ENCODE measurements at places on chromosomes 12 and 14.

DNA sequence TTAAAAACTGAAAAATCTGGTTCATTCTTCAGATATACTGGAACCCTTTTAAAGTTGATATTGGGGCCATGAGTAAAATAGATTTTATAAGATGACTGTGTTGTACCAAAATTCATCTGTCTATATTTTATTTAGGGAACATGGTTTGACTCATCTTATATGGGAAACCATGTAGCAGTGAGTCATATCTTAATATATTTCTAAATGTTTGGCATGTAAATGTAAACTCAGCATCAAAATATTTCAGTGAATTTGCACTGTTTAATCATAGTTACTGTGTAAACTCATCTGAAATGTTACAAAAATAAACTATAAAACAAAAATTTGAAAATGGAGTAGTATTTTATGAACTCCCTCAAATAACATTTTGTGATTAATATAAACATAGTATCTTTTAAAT, 14.2 kb downstream of the PTGER2 start:
- no peak for DNase-seq

DNA sequence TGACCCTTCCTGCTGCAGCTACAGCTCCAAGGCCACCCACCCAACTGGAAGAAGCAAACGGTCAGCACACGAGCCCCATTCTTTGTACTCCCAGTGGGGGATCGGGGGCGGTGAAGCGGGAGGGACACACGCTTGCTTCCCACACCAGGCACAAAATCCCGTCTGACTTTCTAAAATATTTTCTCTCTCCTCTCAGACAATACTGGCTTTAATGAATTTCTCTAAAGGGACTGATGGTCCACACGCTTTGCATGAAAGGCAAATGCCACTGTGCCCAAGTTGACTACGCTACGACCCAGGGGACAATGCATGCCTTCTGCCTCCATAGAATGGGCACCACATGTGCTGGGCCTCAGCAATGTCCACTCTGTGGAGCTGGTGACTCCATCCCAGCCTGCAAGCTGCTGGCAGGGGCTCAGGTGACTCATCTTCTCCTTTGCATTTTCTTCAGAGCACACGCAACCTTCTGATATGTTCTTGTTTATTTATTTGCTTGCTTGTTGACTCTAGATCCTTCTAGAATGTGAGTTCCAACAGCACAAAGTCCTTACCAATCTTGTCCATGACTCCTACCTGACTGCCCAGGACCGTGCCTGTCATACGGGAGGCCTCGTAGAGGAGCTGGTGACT, 15.6 kb downstream of the SYNE3 start:
- peak; percentile 87 for DNase-seq

DNA sequence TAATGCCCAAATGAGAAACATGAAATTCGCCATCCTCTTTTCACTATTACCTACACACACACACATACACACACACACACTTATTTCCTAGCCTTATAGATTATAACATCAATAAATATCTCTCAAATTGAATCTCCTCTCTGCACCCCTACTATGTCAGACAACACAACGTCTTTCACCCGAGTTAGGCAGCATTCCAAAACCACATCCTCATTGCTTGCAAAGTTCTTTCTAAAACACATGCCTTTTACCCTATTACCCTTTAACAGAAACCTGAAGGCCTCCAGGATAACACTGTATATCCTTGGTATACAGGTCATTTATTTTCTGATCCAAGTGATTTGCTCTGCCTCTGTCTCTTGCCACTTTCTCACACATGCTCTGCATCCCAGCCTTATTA, 56.3 kb downstream of the KCNH5 start:
- no peak for DNase-seq

GRCh38 chr12:88371416-88372183, 208.7 kb downstream of the KITLG start:
- DNase-seq = peak; percentile 80

DNA sequence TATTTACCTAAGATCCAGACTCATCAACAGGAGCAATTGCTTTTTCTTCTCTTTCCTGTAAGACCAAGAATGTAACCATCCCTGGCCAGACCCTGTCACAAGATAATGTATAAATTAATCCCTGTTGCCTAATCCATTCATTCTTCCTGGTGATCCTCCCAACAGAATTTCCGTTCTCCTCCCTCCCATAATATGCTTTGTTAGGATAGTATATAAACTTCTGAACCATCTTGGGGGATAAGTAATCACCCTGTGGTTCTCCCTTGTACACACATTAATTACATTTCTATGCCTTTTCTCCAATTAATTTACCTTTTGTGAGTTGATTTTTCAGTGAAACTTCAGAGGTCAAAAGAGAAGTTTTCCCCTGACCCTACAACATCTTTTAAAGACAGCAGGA, 76.2 kb upstream of the RASSF8 start:
- DNase-seq = no peak

- DNase-seq = no peak
Measured at GRCh38 chr12:52353766-52354165, 13.5 kb downstream of the KRT85 start.

- peak; percentile 89 for DNase-seq
Measured at GRCh38 chr12:48779869-48780268, 9.0 kb downstream of the ADCY6 start.

GRCh38 chr14:79575032-79575431, 636.3 kb downstream of the DIO2 start:
- DNase-seq = no peak

- no peak for DNase-seq
Measured at GRCh38 chr12:94815450-94815849, 165.1 kb upstream of the TMCC3 start.

- DNase-seq = no peak
Measured at GRCh38 chr12:112589275-112589674, 170.5 kb downstream of the PTPN11 start.

DNA sequence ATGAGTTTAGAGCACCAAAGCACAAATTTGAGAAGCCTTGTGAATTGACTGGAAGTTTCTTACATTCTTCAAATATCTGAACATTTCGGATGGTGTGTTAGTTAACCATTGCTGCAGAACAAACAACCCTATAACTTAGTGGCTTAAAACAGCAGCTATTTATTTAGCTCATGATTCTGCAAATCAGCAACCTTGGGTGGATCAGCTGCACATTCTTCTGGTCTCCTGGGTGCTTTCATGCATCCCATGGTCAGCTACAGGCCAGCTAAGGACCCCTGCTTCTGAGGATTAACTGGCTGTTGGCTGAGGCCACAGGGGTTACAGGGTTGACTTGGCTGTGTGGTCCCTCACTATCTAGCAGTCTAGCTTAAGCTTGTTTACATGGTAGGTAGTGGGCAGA, 114.0 kb upstream of the HIF1A start:
- DNase-seq = no peak

DNA sequence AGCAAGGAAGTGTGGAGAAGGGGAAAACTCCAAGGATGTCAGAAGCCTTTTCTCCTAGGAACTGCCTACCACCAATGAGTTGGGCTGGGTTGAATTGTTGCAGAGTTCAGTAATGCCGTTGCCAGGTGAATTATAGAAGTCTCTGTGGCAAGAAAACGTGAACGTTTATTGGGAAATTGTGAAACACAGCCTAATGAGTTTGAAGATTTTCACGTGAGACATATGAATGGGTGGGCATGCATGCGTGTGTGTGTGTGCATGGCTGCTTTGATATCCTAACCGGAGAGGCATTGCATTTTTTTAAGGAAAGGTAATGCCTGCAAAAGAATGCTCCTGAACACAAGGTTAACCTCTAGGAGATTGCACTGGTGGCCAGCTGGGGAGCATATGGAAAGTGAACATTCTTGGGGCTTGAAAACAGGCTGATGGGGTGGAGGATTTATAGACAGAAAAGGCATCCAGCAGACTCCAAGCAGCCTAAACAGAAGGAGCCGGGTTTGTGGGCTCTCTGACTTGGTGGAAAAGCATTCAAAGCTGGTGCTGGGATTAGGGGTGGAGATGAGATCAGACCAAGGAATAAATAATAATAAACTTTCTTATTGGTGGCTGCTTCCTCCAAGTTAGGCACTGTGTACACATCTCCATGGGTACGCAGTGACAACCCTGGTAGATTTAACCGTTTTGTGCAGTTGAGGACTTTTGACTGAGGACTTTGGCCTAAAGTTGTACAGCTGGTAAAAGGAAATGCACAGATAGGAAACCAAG, 67.8 kb downstream of the NTF3 start:
- DNase-seq = no peak

DNA sequence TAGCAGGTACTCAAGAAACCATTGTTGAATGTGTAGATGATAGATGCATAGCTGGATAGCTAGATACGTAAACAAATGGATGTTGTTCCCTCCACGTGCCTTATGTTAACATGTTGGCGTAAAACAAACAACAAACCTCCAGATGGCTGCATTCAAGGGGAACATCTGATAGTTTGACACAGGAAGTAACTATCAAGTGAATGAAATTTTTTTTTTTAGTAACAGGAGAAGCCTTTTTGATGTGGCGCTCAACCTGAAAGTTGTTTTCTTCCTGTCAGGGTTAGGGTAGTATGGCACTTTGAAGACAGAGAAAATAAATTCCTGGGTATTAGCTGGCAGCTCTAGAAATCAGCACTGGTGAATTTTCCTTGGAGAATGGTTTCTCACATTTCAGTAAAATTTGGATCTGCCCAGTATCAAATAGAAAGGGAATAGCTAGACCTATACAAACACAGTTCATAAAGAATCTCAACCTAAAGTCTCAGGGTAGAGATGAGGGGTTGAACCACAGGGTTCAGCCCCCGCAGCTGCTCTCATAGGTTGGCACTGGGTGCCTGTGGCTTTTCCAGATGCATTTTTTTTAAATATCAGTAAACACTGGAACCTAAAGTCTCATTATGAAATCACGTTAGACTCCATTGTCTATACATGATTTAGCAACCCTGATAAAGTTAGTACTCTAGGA, 18.8 kb upstream of the RAP1B start:
- no peak for DNase-seq

GRCh38 chr12:39780913-39781446, 161.4 kb upstream of the ABCD2 start:
- no peak for DNase-seq

- DNase-seq = no peak
Measured at GRCh38 chr12:42779186-42779859, 189.8 kb upstream of the PRICKLE1 start.

DNA sequence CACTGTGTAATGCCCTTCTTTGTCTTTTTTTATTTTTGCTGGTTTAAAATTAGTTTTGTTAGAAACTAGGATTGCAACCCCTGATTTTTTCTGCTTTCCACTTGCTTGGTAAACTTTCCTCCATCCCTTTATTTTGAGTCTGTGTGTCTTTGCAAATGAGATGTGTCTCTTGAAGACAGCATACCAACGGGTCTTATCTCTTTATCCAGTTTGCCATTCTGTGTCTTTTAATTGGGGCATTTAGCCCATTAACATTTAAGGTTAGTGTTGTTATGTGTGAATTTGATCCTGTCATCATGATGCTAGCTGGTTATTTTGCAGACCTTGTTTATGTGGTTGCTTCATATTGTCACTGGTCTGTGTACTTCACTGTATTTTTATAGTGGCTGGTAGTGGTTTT, 43.5 kb upstream of the LALBA start:
- no peak for DNase-seq

DNA sequence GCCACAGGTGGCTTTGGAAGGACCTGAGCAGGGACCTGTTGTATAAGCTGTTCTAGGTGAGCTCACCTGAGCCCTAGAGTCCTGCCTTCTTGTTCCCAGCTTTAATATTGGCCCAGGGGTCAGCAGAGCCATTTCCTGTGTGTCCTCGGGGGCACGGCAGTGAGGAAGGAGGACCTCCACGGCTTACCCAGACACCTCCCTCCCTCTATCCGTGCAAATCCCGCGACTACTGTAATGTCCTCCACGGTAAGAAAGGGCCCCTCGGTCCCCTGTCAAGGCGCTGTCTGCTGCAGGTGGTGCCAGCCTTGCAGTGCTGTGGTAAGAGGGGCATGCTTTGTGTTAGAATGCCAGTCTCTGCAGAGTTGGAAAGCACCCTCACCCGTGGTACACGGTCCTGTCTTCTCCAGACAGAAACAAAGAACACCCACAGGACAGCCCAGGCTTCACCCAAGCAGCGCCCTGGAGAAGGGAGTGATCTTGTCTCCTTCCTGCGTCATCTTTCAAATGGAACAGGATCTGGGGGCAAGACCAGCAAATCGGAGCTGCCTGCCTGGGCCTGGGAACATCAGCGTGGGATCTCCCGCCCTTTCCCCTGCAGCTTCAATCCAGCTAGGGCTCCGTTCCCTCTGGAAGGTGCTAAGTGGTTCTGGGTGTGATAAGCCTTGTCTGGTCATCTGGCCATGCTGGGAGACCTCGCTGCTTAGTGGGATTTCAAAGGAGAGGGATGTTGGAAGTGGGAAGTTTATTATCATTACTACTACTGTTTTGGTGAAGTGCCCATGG, 20.2 kb upstream of the FZD10 start:
- DNase-seq = peak; percentile 65

DNA sequence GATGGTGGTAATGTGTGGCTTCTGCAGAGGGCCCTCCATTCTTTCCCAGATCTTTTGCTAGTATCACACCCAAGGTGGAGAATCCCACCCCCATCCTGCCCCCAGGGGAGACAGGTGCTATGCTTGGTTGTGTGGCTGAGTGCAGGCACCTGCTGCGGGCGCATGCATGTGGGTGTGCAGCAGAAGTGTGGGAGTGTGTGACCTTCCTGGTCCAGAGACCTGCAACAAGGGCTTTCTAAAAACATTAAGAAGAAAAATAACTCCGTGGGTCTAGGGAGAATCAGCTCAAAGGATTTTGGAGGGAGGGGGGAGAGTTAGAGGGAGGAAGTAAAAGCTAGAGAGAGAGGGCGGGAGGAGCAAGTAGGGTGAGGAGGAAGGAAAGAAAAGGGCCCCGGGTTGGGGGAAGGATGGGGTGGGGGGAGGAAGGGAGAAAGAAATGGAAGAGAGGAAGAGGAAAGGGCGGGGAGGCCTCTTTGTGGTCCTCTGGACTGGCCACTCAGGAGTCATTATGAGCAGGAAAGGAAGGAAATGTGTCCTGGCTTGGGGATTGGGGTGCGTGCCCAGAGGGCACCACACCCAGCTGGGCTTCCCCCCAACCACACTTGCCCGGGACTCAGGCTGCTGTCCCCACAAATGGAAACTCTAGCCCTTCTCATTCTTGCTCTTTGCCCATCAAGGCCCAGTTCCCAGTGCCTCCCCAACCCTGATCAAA, 3.1 kb upstream of the FIGNL2 start:
- DNase-seq = no peak

- DNase-seq = no peak
Measured at GRCh38 chr14:38040411-38040810, 167.3 kb upstream of the SSTR1 start.

DNA sequence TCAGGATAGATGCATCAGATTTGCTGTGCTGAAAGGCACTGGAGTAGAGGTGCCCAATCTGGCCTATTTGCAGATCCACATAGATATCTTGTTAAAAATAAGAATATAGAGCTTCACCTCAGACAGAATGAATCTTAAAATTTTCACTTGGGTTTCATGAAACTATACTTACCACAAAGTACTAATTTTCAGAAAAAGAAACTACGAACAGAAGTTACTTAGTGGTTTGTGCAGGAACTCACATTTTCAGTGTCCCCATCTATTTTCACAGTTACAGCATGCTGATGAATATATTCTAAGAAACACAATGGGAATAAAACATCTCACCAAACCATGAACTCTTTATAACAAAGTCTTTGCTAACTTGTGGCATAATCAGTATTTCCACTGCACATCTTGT, 449.4 kb downstream of the RERGL start:
- DNase-seq = no peak

All from posterior vena cava (tissue), 2 donors.